ENCODE measurements at places on chromosomes 12 and 14.

DNA sequence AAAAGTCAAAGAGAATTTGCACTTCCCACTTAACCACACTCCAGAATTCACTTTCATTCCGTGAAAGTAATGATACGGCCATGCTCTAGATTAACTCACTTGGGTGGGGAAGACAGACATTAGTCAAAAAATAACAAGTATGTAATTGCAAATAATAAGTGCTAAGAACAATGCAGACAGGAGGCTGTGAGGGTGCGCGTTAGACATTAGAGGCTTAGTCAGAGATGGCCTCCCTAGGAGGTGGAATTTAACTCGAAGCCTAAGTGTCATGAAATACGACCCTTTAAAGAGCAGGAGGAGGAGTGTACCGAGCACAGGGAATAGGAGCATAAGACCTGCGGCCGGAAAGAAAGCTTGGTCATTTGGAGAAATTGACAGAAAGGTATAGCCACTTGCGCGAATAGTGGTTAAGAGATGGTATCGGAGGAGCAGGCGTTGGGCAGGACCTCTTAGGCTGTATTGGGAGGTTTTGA, 628 bp downstream of the SNRPF start:
- peak; percentile 21 for DNase-seq

DNA sequence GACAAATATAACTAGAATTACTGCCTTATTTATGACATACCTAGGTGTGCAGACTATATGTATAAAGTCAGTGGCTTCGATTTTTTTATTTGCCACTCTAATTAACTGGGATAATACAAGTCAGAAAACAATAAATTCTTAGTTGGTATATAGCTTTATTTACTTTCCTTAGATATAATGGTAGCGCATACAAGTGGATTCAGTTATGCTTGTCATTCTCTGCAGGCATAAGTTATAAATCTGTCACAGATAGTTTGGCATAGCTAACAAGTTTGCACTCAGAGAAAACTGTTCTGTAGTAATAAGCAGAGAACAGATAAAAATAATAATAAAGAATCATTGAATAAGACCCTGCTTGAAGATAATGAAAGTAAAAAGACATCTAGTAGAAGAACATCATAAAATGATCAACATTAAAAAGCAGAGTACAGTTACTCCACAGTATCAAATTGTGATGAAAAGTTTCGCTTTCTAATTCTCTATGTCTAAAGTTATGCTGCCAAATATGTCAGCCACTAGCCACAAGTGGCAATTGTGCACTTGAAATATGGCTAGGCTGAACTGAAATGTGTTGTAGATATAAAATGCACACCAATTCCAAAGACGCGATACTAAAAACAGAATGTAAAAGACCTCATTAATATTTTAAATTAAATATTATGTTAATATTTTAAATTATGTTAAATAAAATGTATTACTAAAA, 224.1 kb downstream of the SLC25A21 start:
- no peak for DNase-seq

DNA sequence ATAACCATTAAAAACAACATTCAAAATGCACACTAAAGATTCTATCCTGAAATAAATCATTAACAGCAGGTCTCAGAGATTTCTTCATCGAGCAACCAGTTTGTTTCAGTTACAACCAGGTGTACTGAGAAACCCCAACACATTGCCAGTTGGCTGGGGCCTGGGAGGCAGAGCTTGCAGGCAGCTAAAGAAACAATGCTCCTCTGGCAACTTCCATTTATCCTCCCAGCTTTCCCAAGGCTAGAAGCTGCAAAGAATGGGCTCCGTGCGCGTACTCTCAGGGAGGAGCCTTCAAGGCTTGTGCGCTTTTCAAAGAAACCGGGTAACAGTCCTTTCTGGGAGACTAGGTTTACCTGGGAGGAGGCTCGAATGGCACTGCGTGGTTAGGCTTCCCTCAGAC, 181.6 kb downstream of the MSRB3 start:
- DNase-seq, result peak; percentile 38

DNA sequence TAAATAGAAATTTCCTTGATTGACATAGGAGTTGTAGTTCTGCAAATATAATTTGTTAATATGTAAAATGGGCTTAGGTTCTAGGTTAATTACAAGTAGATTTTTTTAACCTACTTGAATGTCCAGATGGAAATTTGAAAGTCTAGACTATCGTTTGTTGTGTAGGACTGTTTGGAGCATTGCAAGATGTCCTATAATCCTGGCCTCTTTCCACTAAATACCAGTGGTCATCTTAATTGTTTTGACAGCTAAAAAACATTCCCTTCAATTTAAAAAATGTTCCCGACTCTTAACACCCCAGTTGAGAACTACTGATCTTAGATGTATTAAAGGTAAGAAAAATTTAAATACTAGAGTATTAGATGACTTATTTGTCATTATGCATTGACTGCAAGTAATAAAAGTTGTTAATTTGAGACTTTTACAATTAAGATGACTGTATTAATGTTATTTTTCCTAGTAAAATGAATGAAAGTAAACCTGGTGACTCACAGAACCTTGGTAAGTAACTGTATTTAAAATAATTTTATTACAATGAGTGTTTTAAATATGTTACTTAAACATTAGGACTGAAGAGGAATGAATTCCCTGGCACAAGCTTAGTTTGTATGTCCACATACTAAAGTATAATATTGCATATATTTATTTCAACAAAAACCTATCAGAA, 21.8 kb downstream of the G2E3 start:
- DNase-seq, result no peak

- peak; percentile 16 for DNase-seq
Measured at GRCh38 chr14:101070540-101071492, 167.3 kb upstream of the RTL1 start.
